ENCODE measurements at places on chromosomes 11 and 22.

DNA sequence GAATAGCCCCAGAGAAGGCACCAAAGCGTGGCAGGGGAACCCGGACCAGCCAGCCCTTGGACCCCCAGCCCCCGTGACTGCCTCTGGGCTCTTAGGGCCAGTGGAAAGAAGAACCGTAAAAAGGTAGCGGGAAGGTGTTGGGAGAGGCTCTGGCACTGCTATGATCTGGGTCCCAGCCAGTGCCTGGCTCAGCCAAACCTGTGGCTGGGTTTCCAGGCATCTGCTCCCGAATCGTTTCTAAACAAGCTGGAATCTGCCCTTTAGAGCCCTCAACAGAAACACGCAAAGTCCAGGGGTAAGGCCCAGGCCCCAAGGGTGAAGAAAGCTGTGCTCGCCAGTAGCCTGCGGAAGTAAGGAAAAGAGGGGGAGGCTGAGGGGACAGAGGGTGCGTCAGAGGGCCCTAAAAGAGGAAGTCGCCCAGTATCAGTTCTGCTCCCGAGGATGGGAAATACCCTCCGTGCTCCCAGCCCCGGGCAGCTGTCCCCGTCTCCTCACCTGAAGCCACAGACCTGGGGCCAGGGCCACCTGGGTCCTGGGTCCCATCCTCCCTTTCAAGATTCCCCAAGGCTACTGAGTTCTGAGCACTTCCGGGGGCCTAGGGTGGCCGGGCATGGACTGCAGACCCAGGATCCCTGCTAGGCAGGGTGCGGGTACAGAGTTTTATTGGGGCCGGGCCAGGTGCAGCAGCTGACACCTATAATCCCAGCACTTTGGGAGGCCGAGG is 24.7 kb downstream of the IL10RA start:
- peak; percentile 87 for DNase-seq

GRCh38 chr11:31412946-31413345 is 43.3 kb downstream of the DNAJC24 start:
- DNase-seq = no peak

DNA sequence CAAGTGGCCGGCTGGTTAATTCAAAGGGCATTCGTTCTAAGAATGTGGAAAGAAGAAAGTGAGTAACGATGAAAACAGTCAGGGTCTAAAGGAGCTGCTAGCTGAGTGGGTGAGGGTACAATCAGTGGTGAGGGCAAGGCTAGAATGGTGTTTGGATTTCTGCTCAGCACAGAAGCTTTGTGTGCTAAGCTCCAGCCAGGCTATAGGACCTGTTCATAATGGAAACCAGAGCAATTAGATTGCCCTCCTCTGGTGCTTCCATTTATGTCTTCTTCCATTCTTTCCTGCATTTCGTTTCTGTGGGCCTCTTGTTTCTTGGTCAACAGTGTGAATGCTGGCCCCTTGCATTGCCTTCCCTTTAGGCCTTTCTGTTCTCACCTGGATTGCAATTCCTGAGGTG is 572.9 kb upstream of the CHORDC1 start:
- DNase-seq = no peak

GRCh38 chr11:118659953-118660680 is 19.3 kb downstream of the TREH start:
- no peak for DNase-seq

DNA sequence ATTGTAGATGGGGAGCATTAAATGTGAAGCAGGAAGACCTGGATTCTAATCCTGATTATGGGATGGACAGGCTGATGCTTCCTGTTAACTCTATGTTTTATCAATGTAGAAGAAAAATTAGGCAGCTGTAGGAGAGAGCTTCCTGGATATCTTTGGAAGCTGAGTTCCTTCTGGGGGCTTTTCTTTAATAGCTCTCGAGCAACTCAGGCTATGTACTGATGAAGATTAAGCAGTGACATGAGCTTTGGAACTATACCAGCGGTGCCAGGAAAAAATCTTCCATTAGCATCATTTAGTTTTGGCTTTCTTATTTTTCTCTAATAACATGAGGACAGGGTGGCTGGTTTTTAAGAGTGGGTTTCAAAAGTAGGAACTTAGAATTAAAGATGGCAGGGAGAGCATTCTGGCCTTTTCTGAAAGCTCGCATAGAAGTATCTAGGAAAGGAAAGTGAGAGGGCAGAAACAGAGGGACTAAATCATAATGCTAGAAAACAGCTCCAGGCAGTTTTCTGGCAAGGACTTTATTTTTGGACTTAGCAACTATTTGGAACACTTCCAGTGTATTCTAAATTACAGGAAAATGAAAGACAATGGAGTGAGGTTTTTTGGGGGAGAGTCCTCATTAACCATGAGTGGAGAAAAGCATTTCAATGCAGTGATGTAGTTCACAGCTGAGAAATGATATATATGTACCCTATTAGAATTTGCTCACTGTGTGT is 69.2 kb upstream of the RRM1 start:
- no peak for DNase-seq
